T follicular helper cell (primary cell): ENCODE measurements at places on chromosomes 6 and 20.

DNA sequence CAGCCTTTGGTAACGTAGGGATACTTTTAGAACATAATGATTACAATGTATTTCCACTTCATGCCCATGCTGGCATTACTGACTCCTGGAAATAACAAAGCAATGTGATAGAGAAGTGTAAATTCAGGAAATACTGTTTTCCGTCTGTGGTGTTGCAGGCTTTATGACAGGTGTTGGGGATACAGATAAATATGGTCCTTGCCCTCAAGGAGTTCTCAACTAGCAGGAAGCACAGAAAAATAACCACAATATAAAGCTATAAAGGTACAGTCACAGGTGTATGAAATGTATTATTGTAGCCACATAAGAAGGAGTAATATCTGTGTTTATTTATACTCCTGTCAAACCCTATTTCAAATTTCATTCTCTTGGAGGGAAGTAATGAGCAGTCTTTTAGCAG, 12.9 kb upstream of the LAMP5 start:
- DNase-seq, result no peak

DNA sequence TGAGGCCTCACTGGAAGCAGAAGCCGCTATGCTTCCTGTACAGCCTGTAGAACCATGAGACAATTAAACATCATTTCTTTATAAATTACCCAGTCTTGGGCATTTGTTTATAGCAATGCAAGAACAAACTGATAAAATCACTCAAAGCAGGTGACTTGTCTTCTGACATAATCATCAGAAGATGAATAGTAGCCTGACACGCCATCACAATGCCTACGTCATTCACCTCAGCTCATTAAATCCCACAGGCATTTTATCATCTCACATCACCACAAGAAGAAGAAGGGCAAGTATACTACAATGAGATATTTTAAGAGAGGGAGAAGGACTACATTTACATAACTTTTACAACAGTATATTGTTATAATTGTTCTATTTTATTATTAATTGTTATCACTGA, 3.1 kb upstream of the CAP2 start:
- DNase-seq, result no peak

DNA sequence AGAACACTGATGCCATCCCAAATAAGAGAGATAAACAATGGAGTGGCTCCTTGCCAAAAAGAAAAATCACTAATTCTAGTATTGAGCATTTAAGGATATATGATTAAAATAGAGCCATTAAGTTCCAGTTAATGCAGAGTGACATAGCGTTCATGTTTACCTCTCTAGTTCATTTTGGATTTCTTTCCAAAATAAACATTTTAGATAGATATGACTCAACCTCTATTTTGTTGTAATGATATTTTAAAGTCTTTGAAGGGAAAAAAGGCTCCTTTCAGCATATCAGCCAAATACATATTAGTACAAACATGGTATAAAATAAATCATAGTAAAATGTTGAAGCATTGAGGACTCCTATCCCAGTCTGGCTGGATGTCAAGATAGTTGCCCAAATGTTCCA, 33.4 kb downstream of the RWDD2A start:
- no peak for DNase-seq

- DNase-seq, result no peak
Observed at GRCh38 chr20:64000906-64001305, 20.0 kb downstream of the PRPF6 start.

DNA sequence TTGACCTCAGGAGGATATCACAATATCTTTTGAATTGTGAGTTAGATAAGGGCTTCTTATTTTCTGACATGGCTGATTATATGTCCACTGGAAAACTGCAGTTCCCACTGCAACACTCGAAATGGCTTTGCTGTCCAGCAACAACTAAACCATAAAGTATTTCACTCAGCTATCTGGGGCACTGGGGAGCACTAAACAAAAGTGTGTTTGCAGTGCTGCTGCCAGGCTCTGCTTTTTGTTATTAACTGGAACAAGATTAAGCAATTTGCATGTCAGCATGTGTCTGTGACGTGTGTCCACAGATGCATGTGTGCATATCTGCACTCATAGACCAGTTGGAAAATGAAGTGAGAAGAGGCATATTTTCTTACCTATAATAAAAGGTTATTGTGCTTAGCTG, 107.8 kb upstream of the CCN2 start:
- DNase-seq, result no peak

GRCh38 chr20:51789434-51789833, 12.9 kb downstream of the SALL4 start:
- DNase-seq, result no peak

GRCh38 chr6:164227952-164228522, 813.5 kb downstream of the QKI start:
- DNase-seq, result no peak

GRCh38 chr6:17957498-17957897, 29.9 kb downstream of the KIF13A start:
- DNase-seq, result no peak

DNA sequence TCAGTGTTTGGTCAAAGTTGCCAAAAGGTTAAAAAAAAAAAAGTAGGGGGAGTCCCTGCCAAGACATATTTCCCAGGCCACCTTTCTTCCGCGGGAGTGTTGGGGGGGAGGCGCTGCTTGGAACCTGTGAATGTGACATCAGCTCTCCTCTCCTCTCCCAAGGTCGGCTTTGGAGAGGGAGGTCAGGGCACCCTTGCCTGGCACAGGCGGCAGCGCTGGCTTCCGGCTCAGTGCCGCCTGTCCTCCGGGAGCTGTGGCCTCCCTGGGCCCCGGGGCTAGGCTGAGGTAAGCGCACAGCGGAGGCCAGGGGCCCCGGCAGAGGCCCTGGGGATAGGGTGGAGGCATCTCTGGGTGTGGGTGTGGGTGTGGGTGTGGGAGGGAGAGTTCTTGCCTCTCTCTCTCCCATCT, 1.9 kb upstream of the EDN1 start:
- no peak for DNase-seq

DNA sequence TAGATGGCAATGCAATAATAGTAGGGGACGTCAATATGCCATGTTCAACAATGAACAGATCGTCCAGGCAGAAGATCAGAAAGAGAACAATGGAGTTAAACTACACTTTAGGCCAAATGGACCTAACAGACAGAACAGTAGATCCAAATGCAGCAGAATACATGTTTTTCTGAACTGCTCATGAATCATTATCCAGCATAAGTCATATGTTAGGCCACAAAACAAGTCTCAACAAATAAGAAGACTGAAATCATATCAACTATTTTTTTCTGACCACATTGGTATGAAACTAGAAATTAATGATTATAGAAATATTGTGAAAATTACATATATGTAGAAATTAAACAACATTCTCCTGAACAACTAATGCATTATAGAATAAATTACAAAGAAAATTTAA, 10.2 kb upstream of the DEFB125 start:
- DNase-seq, result no peak
